AG08396 (cell line): ENCODE measurements at places on chromosomes 13 and 19.
A peak's percentile ranks its signal among the peaks of the same experiment; 100 is the strongest.

DNA sequence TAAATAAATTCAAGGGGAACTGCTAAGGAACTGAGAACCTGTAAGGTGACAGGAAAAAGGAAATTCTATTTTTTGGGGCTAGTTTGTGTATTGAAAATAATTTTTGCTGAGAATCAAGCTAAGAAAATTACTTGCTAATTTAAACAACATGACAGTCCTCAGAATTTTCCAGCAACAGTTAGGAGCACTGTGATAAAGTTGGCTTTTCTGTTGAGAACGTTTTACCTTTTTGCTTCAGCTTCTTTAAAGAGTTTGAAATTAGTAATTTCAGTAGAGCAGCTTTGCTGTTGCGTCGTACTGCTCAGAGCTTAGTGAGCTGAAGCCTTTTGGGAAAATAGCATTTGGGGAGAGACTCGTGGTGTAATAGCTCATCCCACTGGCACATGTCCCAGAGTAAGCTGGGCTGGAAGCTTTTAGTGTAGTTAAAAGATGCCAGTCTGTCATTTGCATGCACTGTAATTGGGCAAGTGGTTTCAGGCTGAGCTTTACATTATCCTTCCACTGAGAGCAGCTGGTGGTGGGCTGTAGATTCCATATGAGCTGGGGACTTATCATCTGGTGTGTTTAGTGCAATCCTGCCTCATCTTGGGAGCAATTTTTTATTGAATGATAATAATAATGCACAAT, 69.8 kb downstream of the LRCH1 start:
- peak; percentile 61 for DNase-seq

- peak; percentile 44 for DNase-seq
Measured at GRCh38 chr13:36918246-36919131, 1.5 kb downstream of the SMAD9 start.

DNA sequence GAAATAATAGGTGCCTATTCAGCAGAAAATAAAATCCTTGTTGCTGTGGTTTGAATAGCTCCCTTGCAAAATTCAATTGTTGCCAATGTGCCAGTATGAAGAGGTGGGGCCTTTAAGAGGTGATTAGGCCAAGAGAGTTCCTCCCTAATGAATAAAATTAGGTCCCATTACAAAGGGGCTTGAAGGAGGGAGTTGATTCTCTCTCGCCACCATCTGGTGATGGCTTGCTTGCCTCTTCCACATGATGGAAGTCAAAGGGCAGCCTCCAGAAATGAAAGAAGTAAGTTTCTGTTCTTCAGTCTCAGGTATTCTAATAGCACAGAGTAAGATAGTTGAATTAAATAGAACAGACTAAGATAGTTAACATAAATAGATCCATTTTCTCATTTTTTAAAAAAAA, 3.0 kb upstream of the EEF1AKMT1 start:
- no peak for DNase-seq

GRCh38 chr19:49440439-49441209, 703 bp downstream of the SLC17A7 start:
- no peak for DNase-seq

- DNase-seq, result peak; percentile 92
Measured at GRCh38 chr19:38543807-38544568, 73.8 kb downstream of the MAP4K1 start.

DNA sequence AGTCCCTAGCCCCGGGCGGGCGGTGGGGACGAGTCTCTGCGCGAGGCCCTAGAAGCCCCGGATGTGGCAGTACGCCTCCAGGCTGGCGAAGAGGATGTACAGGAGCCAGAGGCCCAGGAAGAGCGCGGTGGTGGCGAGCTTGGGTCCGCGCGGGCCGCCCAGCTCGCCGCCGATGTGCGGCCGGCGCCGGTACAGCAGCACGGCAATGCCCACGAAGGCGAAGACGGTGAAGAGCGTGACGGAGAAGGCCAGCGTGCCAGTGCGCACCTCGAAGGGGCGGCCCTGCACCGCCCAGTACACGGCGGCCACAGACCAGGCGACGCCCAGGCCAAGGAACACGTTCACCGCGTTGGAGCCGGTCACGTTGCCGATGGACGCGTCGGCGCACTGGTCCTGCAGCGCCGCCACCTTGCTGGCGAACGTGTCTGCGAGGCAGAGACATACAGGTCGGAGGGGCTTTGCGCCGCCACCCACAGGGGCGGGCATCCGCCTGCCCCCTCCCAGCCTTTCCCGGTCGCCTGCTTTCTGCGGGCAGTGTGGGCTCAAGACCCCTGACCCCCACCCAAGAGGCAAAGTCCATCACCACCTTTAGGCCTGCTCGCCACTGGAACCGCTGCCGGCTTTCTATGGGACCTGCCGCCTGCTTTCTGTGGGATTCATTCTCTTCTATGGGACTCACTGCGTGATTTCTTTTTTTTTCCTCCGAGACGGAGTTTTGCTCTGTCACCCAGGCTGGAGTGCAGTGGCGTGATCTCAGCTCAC, 10.9 kb upstream of the MEIS3 start:
- peak; percentile 65 for DNase-seq

DNA sequence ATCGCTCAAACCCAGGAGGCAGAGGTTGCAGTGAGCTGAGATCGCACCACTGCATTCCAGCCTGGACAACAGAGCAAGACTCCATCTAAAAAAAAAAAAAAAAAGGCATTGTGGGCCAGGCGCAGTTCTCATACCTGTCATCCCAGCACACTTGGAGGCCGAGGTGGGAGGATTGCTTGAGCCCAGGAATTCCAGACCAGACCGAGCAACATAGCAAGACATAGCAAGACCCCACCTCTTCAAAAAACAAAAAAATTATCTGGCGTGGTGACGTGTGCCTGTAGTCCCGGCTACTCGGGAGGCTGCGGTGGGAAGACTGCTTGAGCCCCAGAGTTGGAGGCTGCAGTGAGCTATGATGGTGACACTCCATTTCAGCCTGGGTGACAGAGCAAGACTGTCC, 18.0 kb downstream of the PIP5K1C start:
- no peak for DNase-seq

DNA sequence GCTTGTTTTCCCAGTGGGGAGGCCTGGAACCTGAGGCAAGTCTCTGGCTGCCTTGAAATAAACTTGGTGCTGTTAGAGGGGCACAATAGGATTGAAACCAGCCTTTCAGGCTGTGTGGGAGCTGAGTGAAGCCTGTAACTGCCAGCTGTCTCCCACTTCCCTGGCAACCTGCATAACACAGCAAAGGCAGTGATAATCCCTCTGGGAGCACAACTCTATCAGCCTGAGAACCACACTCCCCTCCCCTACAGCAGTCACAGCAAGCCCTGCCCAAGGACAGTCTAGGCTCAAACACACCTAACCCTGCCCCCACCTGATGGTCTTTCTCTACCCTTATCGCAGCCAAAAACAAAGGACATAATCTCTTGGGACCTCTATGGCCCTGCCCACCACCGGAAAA, 683.8 kb upstream of the ATXN8OS start:
- DNase-seq, result no peak

- DNase-seq, result no peak
Measured at GRCh38 chr19:28417361-28417760, 795.6 kb downstream of the UQCRFS1 start.

- peak; percentile 61 for DNase-seq
Measured at GRCh38 chr19:1503089-1503924, 9.5 kb downstream of the ADAMTSL5 start.

GRCh38 chr13:111344471-111345191, 24.2 kb downstream of the TEX29 start:
- DNase-seq, result peak; percentile 53

DNA sequence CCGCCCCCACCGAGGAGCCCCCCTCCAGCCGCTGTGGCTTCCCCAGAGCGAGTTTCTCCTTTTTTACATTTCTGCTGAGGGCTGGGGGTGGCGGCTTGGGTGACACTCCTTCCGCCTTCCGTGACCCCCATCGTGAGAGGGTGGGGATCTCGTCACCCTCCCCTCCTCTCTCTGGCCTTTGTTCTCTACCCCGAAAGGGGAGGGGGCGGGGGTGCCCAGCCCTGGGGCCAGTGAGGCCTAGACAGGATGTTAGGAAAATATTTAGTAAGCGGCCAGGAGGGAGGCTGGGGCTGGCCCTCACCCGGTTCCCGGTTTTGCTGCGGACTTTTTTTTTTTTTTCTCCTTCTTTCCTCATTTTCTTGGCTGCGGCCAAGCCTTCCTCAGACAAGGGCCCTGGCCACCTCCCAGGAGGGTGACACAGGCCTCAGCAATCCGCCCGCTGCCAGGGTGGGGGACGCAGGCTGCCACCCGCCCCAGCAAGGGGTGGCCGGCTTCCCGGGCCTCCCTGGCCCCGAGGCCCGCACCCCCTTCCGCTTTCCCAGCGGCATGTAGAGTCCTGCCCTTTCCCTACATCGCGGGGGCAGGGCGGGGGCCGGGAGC, 3.9 kb downstream of the MIDN start:
- peak; percentile 85 for DNase-seq

- DNase-seq, result no peak
Measured at GRCh38 chr19:5337126-5337525, 3.5 kb downstream of the PTPRS start.

GRCh38 chr19:4183967-4184717, 1.7 kb downstream of the ANKRD24 start:
- no peak for DNase-seq

DNA sequence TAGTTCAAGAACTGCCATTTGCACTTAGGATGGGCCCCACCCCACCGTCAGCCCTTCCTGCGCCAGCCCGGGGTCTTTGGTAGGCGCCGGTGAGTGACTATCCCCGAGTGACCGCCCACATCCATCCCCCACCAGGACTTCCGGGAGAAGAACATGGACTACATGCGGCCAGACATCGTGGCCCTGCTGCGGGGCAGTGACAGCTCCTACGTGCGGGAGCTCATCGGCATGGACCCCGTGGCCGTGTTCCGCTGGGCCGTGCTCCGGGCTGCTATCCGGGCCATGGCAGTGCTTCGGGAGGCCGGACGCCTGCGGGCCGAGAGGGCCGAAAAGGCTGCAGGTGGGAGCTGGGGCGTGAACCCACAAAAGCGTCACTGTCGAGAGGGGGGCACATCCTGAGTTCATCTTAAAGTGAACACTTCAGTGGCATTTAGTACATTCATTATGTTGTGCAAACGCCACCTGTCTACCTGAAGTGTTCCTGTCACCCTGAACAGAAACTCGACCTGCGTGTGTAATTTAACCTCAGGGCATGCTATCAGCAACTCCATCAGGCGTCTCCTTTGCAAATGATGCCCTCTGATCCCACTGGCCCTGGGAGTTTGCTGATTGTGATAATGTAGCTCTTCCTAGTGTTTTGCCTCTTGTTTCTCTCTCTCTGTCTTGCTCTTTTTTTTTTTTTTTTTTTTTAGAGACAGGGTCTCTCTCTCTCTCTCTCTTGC, 42.4 kb upstream of the USE1 start:
- no peak for DNase-seq
